ENCODE measurements at places on chromosomes 7 and 10.

DNA sequence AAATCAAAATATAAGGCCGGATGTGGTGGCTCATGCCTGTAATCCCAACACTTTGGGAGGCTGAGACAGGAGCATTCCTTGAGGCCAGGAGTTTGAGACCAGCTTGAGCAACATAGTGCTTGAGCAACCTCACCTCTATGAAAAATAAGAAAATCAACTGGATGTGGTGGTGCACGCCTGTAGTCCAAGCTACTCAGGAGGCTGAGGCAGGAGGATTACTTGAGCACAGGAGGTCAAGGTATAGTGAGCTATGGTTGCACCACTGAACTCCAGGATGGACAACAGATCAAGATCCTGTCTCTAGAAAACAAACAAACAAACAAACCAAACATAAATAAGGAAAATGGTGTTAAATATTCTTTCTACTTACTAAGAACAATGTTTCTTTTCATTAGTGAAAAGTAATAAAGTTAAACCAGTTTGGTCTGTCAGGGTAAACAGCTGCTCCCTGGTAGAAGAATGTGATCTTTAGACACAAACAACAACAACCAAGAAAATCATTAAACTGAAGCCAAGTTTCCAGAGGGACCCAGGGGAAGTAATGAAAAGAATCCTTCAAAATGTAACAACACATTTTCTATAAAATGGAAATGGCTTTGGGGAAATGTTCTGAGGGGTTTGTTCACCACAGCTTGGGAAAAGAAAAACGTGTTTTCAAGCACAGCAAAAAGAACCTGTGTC is 17.5 kb upstream of the BAG3 start:
- DNase-seq = no peak
- H3K4me3 ChIP-seq = no peak overlapping the region
- H3K27ac ChIP-seq = no peak overlapping the region
- H3K36me3 ChIP-seq = no peaks in the 10 kb centered on the region

- H3K4me3 ChIP-seq = no peak overlapping the region
- H3K27me3 ChIP-seq = no peaks in the 10 kb centered on the region
- no peaks in the 10 kb centered on the region for H3K36me3 ChIP-seq
- peaks cover 5% of the 10 kb centered on the region for H3K4me1 ChIP-seq
These were observed 4.6 kb downstream of the CHST3 start for GRCh38 chr10:71968553-71969474.

DNA sequence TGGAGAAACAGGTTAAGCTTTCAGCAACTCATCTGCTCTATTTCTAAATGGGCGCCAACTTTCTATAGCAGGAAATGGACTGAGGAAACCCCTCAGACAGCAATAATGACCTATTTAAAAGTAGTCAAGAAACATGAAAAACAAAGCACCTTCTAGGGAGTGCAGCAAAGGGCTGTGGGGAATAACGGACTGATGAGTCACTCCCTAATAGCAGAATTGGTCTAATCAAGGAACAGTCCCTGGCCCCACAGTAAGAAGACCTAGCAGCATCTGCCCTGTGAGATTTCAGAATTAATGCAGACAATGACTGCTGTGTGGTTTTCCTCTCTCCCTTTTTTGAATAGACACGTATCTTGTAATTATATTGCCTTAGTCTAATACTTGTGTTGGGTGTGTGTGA is 602.9 kb downstream of the IPMK start:
- peak; percentile 23 for DNase-seq
- H3K27ac ChIP-seq = no peak overlapping the region
- no peak overlapping the region for H3K4me3 ChIP-seq
- H3K4me1 ChIP-seq = no peaks in the 10 kb centered on the region
- no peaks in the 10 kb centered on the region for H3K36me3 ChIP-seq
- no peaks in the 10 kb centered on the region for H3K27me3 ChIP-seq

DNA sequence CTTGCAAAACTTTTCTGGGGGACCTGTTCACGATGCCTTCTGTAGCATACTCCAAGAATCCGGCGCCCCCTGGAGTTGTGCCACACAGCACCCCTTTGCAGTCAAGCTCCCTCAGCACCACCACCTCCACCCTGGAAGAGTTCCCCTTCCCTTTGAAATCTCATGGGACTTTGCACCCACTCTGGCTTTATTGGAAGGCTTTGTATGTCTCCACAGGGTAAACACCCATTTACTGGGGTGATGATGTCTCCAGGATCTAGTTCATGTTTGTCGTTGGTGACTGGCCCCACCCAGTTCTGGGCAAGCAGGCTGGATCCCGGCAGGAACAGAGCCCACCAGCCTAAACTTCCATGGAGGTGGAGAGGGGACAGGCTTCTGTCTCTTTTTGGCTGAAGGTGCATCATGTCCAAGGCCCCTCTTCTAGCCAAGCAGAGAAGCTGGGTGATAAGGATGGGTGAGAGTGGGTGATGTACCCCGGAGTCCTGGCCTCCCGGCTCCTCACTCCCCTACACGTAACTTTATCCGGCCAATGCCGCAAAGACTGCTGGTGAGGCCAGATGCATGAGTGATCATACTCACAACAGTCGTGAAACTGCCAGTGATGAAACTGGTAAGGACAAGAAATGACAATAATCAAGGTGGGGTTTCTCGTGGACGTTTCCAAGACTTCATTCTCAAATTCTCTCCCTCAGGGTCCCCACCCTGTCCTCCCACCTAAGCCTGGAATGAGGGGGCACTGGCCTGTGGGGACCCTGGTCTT is 695 bp upstream of the CLDN4 start:
- H3K4me3 ChIP-seq = no peak overlapping the region
- H3K27me3 ChIP-seq = no peaks in the 10 kb centered on the region
- no peaks in the 10 kb centered on the region for H3K36me3 ChIP-seq
- H3K27ac ChIP-seq = no peak overlapping the region

GRCh38 chr7:149468208-149468607 is 7.3 kb upstream of the ZNF777 start:
- DNase-seq = no peak
- no peaks in the 10 kb centered on the region for H3K27me3 ChIP-seq
- H3K4me1 ChIP-seq = no peaks in the 10 kb centered on the region
- no peak overlapping the region for H3K27ac ChIP-seq

DNA sequence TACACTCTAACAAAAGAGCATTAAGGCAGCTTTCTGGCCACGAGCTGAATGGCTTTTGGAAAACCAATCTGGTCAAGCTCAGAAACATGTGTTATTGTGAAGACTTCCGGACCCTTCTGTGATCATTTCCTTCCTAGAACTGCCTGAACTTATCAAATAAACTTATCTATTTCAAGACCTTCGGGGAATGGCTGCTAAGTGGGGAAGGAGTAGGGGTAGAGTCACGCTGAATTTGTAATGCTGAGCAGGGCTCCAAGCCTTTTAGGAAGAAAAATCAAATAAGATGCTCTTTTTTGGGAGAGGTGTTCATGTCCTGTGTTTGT is 56.6 kb downstream of the PAPSS2 start:
- H3K4me1 ChIP-seq = no peaks in the 10 kb centered on the region
- no peak for DNase-seq
- H3K36me3 ChIP-seq = no peaks in the 10 kb centered on the region
- no peak overlapping the region for H3K27ac ChIP-seq
- H3K4me3 ChIP-seq = no peak overlapping the region

DNA sequence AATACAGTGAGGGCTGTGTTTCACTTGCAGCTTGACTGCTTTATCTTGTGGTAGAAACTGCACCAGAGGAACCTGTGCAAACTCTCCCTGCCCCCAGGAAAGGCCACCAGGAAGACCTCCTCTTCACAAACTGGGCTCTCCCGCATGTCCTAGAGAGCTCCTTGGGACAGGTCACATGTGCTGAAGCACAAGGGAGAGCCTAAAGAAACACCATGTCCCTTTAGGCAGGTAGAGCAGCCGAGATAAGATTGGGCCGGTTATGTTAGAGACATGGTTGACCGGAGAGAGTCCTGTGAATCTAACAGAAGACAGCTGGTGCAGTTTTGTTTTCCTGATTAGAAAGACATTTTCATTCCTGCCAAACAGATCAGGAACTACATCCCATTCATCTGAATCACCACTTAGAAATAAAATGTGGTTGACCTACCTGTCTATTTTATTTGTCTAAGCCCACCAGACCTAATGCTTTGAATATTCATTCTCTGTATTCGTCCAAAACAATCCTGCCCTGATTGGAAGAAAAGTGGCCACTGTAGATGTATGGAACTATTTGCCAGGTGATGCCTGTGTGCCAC is 224.1 kb downstream of the GLI3 start:
- no peaks in the 10 kb centered on the region for H3K4me1 ChIP-seq
- no peak overlapping the region for H3K27ac ChIP-seq
- no peaks in the 10 kb centered on the region for H3K36me3 ChIP-seq
- no peak for DNase-seq
- H3K4me3 ChIP-seq = no peak overlapping the region

GRCh38 chr7:45000093-45001032 is at the start of gene CCM2:
Gene CCM2, plus strand, starts transcription at chr7:45000201. Its CDS starts 133 bp downstream, at chr7:45000334.
- peak within 1 kb of the TSS; percentile 63 for H3K4me3 ChIP-seq
- no peaks in the 10 kb centered on the region for H3K27me3 ChIP-seq
- H3K36me3 ChIP-seq = no peaks in the 10 kb centered on the region
- H3K4me1 ChIP-seq = peaks cover 3% of the 10 kb centered on the region
- DNase-seq = peak; percentile 49

DNA sequence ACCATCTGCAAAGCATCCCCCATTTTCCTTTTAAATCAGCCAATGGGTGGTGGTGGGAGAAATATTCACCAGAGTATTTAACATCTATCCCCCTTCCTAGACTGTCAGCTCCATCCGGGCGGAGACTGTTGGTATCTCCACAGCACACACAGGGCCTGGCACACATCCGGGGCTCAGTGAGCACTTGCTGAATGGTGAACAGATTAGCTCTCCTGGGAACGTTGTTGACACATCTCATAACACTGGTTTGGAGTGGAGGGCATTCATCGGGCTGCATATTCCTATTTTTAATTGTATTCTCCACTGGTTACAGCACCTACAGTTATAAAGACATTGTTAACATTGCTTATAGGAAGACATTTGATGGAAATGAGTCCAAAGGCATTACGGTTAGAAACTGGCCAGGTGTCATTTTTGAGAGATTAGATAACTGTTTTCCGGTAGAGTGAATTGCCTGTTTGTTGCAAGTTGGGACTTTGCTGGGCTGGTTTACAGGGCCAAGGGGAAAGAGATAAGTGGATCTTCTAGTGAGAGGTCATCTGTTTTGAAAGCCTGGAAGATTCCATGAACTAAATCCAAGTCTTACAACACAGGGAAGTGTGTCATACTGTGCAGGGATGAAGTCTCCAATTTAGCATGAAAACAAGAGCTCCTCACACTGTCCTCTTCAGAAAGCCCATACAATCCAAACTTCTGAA is 101.8 kb downstream of the EGFR start:
- no peaks in the 10 kb centered on the region for H3K27me3 ChIP-seq
- no peaks in the 10 kb centered on the region for H3K4me1 ChIP-seq
- no peaks in the 10 kb centered on the region for H3K36me3 ChIP-seq
- H3K4me3 ChIP-seq = no peak overlapping the region
- no peak overlapping the region for H3K27ac ChIP-seq

DNA sequence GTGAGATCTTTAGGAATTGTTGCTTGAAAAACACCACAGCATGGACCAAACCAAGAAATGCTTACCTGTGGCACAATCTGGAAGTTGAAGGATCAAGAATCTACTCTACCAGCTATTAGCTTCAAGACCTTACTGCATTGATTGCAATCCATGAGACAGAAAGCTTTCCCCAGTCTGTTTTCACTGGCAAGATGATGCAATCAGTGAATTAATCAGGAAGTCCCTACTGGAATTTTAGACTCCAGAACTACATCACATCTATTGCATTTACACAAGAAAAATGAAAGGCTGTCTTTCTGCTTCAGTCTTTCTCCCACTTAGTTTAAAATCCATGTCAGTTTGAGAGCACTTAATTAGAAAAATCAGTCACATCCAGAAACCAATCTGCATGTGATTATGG is 191.7 kb downstream of the TFEC start:
- H3K36me3 ChIP-seq = no peaks in the 10 kb centered on the region
- no peak for DNase-seq
- H3K4me1 ChIP-seq = no peaks in the 10 kb centered on the region
- H3K27ac ChIP-seq = no peak overlapping the region

DNA sequence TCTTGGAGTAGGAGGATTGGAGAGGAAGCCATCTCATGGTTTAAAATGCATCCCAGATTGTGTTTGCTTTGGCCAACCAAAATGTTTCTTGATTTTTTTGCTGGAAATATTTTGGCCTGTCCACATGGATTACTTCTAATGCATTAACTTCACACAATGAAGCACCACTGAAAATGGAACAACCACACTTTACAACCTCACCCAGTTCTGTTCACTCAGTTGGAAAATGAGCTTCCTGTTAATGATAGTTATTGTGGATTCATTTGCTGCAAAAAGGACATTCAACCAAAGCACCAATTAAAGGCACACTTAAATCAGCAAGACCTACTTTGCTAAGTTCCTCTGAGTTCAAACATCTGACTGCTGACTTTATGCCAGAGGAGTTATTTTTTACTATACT is 11.3 kb upstream of the A1CF start:
- no peak overlapping the region for H3K4me3 ChIP-seq
- H3K4me1 ChIP-seq = no peaks in the 10 kb centered on the region
- H3K36me3 ChIP-seq = no peaks in the 10 kb centered on the region
- DNase-seq = no peak

DNA sequence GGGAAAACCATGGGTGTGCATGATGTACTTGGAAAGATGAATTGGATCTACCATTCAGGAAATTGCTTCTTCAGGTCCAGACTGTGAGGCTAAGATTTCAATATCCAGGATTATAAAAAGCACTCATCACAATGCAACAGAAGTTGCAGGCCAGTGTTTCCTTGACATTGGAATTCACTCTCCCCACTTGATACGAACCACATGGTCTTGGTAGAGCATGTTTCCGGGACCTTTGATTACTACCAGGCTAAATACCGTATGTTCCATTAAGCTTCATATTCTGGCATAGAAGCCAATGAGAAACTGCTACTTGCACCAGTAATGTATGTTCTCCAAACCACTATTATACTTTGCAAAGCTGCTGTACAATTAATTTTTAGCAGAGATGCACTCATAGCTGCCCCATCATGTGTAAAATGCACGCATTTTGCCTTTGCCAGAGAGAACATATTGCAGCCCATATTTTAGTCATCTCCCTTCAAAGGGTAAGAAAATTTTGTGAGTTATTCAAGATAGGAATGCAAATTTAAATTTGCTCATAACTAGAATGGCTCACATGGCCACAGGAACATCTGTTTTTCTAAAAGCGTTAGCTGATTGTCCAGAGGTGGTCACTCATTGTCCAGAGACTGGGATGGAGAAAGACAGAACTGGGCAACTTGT is 8.1 kb downstream of the FRMD4A start:
- no peaks in the 10 kb centered on the region for H3K4me1 ChIP-seq
- H3K27ac ChIP-seq = no peak overlapping the region
- no peaks in the 10 kb centered on the region for H3K27me3 ChIP-seq
- H3K4me3 ChIP-seq = no peak overlapping the region
- no peak for DNase-seq
- H3K36me3 ChIP-seq = no peaks in the 10 kb centered on the region

DNA sequence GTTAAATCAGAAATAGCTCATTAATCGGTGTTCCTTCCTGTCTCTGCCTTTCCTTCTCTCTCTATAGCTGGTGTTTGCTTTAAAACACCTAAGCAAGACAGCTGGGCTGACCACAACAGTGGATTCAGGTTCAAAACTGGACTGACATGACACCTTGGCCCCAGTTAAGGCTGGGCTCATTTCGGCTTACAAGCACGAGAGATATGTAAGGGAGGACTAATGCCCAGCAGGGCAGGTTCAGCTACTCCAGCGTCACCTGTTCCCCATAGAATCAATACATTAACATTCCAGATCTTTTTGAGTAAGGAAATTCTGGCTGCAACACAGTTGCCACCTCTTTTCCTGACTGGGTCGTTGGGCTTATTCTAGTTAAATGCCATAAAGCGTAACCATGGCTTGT is 323.0 kb upstream of the AOAH start:
- no peak overlapping the region for H3K4me3 ChIP-seq
- H3K27me3 ChIP-seq = no peaks in the 10 kb centered on the region
- no peak for DNase-seq
